H9 (cell line): ENCODE measurements at places on chromosomes 7 and 10.

DNA sequence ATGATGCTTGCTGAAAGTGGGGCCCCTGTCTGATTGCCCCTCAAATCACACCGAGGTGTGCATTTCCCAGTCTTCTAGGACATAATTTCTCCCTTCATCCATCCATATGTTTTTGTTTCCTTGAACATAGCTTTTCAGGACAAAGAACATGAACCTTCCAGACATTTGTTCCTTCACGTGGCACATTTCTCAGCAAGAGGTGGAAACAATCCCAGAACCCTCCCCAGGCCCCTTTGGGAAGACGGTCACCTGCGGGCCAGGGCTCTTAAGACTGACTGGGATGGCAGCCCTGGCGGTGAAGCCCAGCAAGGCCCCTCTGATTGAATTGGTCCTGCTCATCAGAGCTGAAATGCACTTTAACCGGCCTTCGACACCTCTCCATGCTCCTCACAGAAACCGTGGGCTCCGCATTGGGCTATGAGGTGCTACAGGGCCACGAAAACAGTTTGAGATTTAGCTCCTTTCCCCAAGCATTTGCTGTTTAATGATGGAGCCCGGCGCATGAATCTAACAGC lies 522.5 kb upstream of the DPP6 start:
- no peak for DNase-seq

DNA sequence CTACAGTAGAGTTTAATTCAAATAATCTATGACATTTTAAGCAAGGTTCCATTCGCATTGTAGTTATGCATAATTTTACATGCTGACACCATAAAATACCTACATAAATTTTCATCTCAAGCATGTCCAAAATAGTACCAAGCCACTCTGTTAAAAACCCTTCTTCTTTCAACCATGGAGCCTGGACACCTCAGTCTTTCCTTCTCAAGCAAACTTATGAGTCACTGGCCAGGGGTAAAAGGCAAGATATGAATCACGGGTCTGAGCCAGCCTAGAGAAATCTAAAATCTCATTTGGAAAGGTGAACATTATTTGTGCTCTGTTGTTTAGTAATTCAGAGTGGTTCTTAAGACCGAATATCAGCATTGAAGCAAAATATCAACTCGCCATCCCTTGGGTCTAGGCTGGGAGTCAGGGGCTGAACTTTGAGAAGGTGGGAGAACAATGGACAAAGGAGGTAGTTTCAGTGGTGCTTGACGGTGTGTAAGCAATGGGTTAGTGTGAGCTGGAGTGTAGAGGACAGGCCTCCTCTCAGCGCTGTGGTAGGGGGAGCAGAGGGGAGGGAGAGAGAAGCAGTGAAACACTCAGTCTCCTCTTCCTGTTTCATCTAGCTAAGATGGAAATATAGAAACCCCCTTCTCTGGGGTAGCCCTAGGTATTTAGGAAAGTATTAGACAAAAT lies 19.1 kb upstream of the GPAM start:
- no peak for DNase-seq

DNA sequence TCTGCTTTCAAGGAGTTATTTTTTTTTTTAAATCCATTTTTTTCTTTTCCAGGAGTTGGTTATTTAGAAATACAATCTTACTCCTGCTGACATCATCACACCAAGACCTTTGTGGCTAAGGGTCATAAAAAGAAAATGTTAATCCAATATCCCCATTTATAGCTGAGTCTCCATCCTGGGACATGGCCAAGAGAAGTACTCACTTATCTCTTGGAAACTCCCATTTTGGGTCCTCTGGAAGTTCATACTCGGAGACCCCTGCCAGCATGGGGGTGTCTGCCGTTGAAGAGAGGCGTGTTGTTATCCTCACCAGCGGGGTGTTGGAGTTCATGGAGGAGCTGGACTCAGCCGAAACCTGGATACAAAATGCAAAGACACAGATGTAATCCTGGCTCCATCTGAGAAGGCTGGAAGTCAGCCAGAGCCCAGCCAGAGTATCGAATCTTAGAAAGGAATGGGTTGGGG lies 94.6 kb downstream of the FGFR2 start:
- no peak for DNase-seq

- no peak for DNase-seq
Measured at GRCh38 chr10:102188298-102188940, 36.2 kb downstream of the NOLC1 start.
